ENCODE measurements at places on chromosomes 2 and 18.

- no peak for DNase-seq
Measured at GRCh38 chr2:3040066-3040428, 337.6 kb downstream of the EIPR1 start.

GRCh38 chr2:53945538-53945937 lies 25.3 kb downstream of the PSME4 start:
- no peak for DNase-seq

- DNase-seq = no peak
Measured at GRCh38 chr2:239157771-239158170, 243.0 kb downstream of the HDAC4 start.

GRCh38 chr2:66684289-66684688 lies 249.4 kb downstream of the MEIS1 start:
- DNase-seq = no peak

GRCh38 chr2:228655331-228655730 lies 473.8 kb upstream of the SPHKAP start:
- DNase-seq = no peak

DNA sequence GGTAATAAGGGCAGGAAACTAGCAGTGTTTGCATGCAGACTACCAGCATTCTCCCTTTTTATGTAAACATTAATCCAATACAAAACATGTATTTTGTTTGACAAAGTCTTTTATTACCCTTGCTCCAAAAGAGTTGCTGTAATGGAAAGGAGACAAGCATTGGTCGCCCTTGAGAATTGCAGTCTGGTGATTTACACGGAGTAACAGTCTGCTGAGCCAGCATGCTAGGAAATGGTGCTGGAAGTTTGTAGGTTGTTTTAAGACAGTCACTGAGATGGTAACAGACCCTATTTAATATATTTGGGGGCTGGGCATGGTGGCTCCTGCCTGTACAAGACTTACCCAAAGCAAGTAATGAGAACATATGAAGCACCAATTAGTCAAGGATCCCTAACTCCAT lies 2.8 kb upstream of the PRKCE start:
- no peak for DNase-seq

DNA sequence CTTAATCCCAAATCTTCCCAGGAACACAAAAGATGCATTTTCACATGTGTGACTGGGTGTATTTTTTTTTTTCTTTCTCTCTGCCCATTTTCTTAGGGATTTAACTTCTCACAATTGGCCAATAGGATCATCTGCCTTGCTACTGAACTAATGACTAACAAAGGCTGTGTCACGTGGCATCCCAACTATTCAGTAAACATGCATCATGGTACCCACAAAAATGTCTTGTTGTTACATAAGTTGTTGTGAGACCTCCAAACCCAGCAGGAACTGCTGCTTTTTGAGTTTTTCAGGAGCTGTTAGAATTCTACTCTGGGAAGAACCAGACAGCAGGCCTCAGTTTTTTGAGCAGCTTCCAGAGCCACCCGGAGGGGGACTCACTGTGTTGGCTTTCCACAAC lies 31.9 kb downstream of the GAD1 start:
- DNase-seq = no peak

DNA sequence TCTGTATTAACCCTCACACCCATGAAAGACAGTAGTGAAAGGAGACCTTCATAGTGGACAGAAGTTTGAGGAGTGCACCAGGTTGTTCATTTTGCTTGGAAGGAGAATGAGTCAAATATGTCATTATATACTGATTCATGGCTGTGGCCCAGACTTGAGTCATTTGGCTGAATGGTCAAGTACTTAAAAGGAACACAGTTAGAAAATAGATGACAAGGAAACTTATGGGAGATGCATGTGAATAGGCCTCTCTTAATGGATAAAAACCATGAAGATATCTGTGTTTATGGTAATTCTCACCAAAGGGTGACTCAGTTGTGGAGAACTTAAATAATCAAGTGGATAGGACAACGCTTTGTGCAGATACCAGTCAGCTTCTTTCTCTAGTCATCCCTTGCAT lies 524.7 kb upstream of the CNTNAP5 start:
- DNase-seq = no peak

DNA sequence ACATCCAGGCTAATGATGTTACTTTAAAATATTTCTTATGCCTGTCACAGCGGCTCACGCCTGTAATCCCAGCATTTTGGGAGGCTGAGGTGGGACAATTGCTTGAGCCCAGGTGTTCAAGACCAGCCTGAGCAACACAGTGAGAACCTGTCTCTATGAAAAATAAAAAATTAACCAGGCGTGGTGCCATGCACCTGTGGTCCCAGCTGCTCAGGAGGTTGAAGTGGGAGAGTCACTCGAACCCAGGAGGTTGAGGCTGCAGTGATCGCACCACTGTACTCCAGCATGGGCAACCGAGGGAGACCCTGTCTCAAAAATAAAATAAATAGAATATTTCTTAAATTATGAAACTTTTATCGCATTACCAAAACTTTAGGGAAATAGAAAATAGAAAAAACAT lies 28.1 kb upstream of the ACTR3 start:
- no peak for DNase-seq

DNA sequence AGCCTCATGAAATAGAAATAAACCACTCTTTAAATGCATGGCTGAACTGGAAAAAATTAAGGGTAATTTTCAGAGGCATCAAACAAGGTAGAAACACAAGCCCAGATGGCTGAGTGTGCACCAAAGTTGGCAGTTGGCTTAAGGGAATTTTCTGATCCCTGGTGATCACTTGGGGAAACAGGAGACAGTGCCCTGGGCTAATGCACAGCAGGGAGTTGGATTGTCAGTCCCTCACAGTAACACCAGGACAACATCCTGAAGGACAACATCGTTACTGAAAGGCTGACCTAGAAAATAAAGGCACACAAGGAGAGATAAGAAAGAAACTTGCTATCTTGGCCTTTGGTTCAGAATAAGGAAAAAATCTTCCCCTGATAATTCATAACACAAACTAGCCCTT lies 417.0 kb downstream of the SLC4A3 start:
- DNase-seq = no peak

DNA sequence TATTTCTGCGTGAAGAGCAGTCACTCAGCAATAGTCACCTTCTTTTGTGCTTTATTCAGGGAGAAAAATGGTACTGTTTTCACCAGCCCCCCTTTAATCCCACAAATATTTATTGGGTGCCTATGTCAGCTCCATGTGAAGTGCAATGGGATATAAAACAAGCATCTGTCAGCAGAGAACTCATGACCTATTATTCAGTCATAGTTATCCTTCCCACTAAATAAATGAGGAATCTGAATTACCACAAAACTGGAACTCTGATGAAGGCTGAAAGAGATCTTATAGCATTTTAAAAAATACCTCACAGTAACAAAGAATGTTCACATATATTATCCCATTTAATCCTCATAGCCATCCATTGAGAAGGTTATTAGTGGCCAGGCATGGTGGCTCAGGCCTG lies 45.8 kb downstream of the DHX57 start:
- DNase-seq = no peak

GRCh38 chr2:96537734-96538486 lies 1.4 kb downstream of the ARID5A start:
- no peak for DNase-seq

GRCh38 chr2:1730015-1730927 lies 14.0 kb downstream of the PXDN start:
- no peak for DNase-seq

Measured in stimulated activated CD4-positive, alpha-beta T cell treated with anti-CD3 and anti-CD28 coated beads, Interleukin-12 subunit alpha, Interleukin-12 subunit beta, amount 100 ng/mL, for 48 hours (primary cell).